Nephron progenitor cell (in vitro differentiated cells): ENCODE measurements at places on chromosomes 6 and 20.

- no peak for DNase-seq
These were observed 206.1 kb downstream of the TTLL2 start for GRCh38 chr6:167530951-167531350.

DNA sequence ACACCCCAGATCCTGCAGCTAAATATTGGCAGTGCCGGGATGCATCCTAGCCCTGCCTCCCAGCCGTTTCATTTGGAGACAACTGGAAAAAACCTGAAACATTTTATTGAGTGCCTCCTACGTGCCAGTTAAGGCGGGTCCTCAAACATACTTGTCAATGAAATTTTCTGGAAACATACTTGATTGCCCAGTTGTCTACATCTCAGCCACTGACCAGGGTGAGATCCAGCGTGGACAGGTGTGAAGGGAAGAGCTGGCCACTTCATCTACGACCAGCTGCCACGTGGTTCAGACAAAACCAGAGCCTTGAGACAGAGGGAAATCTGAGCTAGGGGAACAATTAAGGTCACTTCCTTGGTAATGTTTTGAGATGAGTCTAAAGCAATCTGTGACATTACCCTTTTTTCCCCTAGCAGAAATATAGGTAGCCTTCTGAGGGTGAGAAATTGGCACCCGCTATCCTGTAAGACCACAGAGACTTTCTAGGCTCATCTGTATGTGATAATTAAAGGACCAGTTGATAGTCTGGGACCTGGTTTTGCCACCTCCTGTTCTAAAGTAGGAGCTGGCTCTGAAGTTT, 116.3 kb upstream of the MTHFD1L start:
- DNase-seq: no peak

- no peak for DNase-seq
These were observed 4.1 kb downstream of the MDFI start for GRCh38 chr6:41642090-41642959.

DNA sequence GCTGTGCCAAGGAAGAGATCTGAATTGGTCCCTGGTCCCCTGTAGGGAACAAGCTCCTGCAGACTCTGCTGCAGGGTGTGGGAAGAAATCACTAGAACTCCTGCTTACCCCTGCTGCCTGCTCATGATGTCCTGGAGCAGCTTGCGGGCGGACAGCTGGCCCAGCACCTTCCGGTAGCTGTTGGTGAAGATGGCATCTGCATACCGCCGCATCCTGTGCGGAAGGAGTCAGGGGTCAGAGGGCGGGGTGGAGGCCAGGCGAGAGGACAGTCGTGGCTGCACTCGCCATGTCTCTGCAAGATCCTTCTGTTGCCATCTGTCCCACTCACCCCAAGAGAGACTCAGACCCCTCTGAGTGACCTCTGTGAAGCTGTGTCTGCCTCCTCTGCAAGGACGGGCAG, 5.3 kb downstream of the GHRH start:
- no peak for DNase-seq

DNA sequence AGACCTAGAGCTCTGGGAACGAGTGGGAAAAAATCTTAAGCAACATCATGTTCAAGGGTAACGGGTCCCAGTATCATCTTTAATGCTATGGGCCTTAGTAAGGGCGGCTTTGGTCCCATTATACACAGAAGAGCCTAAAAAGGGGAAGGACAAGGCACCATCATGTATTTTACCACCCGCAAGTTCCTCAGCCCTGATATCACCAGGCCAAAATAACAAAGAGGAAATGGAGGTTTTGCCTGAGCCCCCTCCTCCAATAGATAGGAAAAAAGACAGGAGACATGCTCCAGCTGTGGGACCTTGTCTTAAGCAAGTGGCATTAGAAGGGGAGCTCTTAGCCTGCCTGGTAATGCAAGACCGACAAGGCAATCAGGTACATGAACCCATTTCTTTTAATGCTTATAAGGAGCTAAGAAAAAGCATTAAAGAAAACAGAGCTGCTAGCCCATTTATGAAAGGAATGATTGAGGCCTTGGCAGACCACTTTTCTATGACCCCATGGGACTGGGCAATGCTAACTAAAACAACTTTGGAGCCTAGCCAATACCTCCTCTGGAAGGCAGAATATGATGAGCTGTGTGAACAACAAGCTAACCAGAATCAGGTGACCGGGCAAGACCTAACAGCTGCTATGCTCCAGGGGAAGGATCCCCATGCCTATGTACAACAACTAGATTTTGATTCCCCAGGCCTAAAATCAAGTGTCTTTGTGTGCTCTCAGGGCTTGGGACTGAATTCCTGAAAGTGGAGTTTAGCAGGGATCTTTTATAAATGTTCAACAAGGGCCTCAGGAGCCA, 23.2 kb downstream of the HLA-DPA1 start:
- no peak for DNase-seq

DNA sequence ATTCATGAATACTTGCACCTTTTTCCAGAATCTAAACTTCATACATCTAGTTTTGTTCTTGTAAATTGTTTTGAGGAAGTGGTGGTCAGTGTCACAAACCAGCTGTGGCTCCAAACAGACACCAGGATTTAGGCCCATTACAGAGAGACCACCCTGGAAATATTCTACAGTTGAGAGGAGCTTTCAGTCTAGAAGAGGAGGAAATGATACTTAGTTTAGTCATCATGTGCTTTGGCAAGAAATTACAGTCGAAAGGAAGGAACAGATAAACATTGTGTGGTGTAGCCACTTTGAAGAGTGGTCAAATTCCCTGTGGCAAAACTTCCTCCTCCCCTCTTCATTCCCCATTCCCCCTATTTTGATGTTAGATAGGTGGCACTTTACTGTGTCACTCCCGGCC, 15.7 kb downstream of the DCBLD1 start:
- DNase-seq: no peak
